ENCODE measurements at places on chromosomes 3 and 15.

DNA sequence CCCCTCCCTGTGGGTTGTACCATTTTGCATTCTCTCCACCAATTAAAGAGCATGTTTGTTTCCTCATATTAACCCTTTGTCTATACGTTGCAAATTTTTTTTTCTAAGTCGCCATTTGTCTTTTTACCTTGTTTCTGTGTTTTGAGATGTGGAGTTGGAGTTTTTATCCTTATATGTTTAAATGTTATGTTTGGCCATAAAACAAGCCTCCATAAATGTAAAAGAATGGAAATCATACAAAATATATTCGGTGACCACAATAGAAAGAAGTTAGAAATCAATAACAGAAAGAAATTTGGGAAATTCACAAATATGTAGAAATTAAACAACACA lies 29.2 kb downstream of the LRRK1 start:
- no peak for DNase-seq

DNA sequence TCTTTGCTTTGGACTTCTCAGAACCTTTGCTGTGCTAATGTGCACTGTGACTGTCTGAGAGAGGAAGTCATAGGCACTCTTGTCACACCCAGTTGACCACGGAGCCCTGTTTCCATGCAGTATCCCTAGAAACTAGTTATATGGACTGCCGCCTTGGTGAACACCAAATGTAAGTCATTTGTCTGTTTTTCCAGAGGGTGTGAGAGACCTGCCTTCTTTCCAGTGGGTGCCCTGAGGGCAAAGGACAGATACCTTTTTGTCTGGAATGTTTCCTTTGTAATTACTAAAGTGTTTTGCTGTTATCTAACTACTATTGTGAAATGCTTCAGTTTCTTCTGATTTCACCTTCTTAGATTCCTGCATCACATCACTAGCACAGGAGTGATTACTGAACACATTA lies 91.8 kb downstream of the LARS2 start:
- no peak for DNase-seq

DNA sequence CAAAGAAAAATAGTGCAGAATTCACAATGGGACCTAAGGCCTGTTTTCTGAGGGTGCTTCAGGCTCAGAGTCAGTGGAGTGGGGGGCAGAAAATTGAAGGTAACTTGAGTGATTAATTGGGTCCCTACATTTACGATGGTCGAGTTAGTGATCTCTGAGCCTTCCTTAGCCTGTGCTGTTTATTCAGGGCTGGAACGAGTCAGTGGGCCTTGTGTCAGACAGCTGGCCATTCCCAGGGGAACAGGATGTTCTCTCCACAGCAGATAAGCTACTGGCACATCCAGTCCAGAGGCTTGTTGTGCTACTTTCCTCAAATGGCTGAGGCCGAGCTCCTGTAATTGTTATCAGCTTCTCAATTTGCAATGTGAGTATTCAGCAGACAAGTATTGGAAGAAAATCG lies 29.2 kb upstream of the CNTN3 start:
- no peak for DNase-seq

DNA sequence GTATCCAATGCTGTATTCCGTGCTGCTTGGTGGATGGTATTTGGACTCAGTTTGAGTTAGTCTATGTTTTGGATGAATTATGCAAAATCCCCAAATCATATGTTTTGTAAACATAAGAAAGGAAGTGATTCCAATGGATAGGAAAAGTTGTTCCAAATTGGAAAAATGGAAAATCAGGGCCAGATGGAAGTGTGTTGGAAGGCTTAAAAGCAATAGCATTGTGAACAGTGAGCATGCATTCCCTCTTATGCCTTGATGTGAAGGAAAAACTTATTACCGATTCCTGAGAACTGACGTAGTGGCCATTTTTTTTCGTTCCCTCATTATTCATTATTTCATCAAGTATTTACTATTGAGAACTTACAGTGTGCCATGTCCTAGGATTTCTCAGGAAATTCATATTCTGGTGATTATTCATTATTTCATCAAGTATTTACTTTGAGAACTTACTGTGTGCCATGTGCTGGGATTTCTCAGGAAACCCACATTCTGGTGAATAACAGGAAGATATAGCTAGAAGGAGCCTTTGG lies 144.1 kb upstream of the TPRG1 start:
- DNase-seq: no peak

DNA sequence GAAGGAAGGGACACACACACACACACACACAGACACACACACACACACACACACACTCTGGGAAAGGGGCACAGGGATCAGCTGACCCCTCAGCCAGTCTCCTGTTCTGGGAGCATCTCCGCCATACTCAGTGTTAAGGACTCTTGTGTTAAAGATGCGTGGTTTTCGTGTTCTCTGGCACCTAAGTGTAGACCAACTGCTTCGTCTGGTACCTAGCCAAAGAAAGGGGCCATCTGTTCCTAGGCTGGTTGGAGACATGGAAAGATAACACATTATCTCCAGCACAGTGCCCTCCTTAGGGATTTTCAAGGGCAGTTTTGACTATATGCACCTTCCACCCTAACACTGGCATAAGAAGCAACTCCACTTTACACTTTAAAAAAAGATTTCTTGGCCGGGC lies 65.1 kb downstream of the EPHB1 start:
- DNase-seq: no peak

GRCh38 chr3:150721285-150722130 lies 17.8 kb upstream of the ERICH6 start:
- no peak for DNase-seq

DNA sequence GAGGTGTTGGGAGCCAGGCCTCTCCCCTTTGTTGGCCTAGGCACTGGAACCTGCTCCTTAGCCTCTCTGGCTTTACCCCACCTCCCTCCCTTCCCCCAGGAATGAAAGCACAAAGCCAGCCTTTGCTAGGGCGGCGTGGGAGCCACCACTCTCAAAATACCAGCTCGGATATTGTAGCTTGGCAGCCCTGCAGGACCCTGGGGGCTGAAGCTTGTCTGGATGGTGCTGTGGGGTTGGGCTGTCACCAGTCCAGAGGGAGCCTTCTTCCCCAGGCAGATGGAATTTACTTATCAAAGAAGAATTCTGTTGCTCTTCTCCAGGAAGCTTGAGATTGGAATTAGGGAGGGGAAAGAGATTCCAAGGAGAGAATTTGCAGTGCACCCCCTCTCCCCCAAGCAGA lies 14.9 kb upstream of the GRM2 start:
- DNase-seq: no peak

GRCh38 chr3:25695731-25696420 lies 31.2 kb upstream of the TOP2B start:
- DNase-seq: no peak

All from stimulated activated naive CD4-positive, alpha-beta T cell treated with Interleukin-2 at 50 U/mL for 16 hours (primary cell).